Transverse colon (tissue), 4 donors: ENCODE measurements at places on chromosomes 7 and 10. TPM values are rescaled to one million over a fixed set of nuclear protein-coding genes. Genes with fewer than 3 reads are reported as not detected.

DNA sequence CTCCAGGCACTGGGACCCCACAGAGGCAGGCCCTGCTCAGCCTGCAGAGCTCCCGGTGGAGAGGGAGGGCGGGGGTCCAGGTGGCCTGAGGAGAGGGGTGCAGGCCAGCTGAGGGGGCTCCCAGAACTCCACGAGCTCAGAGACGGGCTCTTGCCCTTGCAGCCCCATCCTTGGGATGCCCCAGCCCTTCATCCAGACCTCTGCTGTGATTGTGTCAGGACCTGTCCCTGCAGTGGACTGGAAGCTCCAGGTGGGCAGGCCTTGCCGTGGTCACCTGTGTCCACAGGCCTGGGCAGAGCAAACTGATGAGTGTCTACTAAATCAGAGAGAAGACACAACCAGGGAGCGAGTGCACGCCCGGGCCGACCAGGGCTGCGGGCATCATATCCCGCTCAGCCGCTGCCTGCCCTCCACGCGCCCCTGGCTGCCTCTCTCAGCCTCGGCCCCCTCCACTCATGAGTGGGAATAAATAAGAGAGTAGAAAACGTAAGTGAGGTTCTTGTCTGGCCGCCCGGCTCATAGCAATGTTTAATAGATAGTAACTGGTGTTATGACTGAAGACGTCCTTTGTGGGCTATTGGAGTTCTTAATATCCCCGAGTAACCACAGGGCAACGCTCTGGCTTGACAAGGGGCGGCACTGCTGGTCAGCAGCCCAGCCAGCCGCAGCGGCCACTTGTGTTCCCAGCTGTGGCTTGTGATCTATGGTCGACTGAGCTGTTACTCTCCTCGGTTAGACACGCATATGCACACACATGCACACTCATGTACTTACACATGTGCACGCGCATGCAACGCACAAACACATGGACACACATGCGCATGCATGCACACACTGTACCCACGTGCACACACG, 105.6 kb downstream of the LHPP start:
- no peaks in the 10 kb centered on the region for H3K27me3 ChIP-seq
- no peak overlapping the region for H3K27ac ChIP-seq
- DNase-seq: no peak
- H3K4me3 ChIP-seq: no peak overlapping the region

DNA sequence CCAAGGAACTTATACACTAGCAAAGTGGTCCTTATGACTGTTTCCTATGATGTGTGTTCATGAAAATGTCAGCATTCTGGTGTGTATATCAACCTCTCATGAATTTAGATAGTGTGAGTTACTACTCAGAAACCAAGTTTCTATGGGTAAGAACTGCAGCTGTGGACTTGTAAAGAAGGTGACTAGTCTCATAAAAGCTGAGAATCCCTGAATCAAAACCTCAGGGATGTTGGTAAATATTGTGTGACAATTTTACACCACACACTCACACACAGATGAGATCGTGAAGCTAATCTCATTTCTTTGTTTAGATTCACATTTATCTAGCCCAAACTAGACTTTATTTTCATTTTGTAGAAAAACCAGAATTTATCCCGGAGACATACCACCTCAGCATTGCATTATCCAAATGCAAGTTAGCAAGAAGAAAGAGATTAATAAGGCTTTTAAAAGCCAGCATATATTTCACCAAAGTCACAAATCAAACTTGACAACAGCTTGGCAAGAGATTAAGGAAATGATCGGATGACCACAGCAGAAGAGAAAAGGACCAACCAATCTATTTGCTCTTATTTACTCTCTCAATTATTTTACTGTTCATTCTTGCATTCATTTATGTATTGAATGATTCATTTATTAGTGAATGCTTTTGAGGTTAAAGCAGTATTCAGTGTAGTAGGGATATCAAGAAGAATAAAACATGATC, 92.9 kb downstream of the PLXDC2 start:
- no peak for DNase-seq
- H3K27ac ChIP-seq: no peak overlapping the region
- no peaks in the 10 kb centered on the region for H3K27me3 ChIP-seq
- no peaks in the 10 kb centered on the region for H3K36me3 ChIP-seq
- no peaks in the 10 kb centered on the region for H3K4me1 ChIP-seq

DNA sequence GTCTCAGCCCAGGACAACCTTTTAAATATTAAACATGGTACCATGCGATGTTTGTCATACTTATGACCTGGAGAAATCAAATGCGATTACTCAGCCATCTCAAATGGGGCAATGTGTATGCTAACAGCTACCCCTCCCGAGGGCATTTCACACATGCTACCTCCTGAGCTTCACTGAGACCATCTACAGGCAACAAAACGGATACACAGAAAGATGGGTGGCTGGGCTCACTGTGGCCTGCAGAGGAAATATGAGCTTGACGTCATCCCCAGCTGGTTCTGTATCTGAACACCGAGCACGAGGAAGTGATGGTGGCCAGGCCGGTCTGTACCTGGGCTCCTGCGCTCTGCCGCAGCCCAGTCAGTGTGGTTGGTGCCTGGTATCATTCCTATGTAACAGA, 374.3 kb downstream of the RPS24 start:
- H3K4me1 ChIP-seq: peaks cover 12% of the 10 kb centered on the region
- H3K27ac ChIP-seq: no peak overlapping the region
- H3K27me3 ChIP-seq: no peaks in the 10 kb centered on the region
- H3K4me3 ChIP-seq: no peak overlapping the region
- no peak for DNase-seq

DNA sequence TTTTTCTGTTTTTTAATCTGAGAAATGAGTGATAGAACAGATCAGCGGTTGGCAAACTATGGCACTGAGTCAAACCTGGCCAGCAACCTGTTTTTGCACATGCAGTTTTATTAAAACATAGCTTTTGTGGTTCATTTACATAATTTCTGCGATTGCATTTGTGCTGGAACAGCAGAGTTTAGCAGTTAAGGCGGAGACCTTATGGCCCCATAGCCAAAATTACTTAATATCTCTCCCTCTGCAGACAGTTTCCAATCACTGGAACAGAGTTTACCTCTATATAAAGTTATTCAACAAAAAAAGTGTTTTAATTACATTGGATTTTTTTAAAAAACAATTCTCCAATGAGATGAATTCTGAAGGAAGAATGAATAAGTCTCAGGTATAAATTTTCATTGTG, 212.1 kb downstream of the DGKB start:
- H3K4me1 ChIP-seq: no peaks in the 10 kb centered on the region
- no peak overlapping the region for H3K4me3 ChIP-seq
- H3K27ac ChIP-seq: no peak overlapping the region
- H3K27me3 ChIP-seq: no peaks in the 10 kb centered on the region
- H3K36me3 ChIP-seq: no peaks in the 10 kb centered on the region

DNA sequence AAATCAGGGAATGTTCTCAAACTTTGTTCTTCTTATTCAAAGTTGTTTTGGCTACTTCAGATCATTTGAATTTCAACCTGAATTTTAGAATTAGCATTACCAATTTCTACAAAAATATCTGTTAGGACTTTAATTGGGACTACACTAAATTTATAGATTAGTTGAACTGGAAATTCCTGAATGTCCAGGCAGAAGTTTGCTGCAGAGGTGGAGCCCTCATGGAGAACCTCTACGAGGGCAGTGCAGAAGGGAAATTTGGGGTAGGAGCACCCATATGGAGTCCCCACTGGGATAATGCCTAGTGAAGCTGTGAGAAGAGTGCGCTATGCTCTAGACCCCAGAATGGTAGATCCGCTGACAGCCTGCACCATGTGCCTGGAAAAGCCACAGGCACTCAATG, 22.8 kb upstream of the AGMO start:
- H3K4me1 ChIP-seq: no peaks in the 10 kb centered on the region
- H3K4me3 ChIP-seq: no peak overlapping the region
- no peak overlapping the region for H3K27ac ChIP-seq
- no peaks in the 10 kb centered on the region for H3K27me3 ChIP-seq
- no peak for DNase-seq

GRCh38 chr10:129645487-129645886, 178.4 kb downstream of the MGMT start:
- no peaks in the 10 kb centered on the region for H3K4me1 ChIP-seq
- no peak overlapping the region for H3K4me3 ChIP-seq
- no peak for DNase-seq
- no peaks in the 10 kb centered on the region for H3K36me3 ChIP-seq

DNA sequence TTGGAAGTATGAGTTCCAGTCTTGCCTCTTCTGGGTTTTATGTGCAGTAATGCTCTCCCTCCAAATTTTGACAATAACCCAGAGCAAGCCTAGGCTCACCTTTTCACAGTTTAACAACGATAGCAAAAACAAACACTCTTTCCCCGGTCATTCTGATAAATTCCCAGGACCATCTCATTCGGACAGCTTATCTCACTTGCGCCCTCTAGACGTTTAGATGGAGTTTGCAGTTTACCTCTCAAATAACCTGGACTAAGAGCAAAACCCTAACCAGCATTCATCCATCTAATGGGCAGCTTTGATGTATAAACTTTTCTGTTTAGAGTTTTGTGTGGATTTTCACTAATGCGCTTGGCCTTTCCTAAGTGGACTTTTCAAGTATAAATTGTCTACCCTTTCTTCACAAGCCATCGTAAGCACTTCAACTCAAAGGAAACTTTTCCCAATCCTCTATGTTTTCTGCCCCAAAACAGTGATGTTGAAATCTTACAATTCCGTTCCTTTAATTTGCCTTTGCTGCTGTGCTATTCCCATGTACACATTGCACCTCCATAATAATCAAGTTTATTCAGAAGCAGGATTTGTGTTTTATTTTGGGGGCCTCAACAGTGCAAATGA, 114.9 kb downstream of the HDAC9 start:
- no peaks in the 10 kb centered on the region for H3K4me1 ChIP-seq
- no peak for DNase-seq
- no peaks in the 10 kb centered on the region for H3K36me3 ChIP-seq
- no peaks in the 10 kb centered on the region for H3K27me3 ChIP-seq
- H3K27ac ChIP-seq: no peak overlapping the region
- H3K4me3 ChIP-seq: no peak overlapping the region

DNA sequence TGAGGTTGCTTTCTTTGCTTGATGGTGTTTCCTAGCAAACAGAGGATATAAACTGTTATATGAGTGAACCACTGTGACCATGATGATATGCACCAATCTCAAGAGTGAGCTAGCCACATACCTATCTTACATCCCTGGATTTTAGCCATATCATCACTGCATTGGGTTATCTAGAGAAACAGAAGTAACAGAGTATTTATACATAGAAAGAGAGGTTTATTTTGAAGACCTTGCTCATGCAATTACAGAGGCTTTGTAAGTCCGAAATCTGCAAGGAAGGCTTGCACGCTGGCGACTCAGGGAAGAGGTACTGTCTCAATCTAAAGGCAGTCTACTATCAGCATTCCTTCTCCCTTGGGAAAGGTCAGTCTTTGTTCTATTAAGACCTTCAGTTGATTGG, 11.8 kb upstream of the PON2 start:
- H3K36me3 ChIP-seq: no peaks in the 10 kb centered on the region
- no peaks in the 10 kb centered on the region for H3K4me1 ChIP-seq
- no peak overlapping the region for H3K4me3 ChIP-seq
- no peaks in the 10 kb centered on the region for H3K27me3 ChIP-seq
- no peak overlapping the region for H3K27ac ChIP-seq
- no peak for DNase-seq

GRCh38 chr7:140525743-140526142, 46.4 kb upstream of the MKRN1 start:
- H3K27ac ChIP-seq: no peak overlapping the region
- peaks cover 7% of the 10 kb centered on the region for H3K4me1 ChIP-seq

The RET gene
- 1.6 TPM for total RNA-seq

DNA sequence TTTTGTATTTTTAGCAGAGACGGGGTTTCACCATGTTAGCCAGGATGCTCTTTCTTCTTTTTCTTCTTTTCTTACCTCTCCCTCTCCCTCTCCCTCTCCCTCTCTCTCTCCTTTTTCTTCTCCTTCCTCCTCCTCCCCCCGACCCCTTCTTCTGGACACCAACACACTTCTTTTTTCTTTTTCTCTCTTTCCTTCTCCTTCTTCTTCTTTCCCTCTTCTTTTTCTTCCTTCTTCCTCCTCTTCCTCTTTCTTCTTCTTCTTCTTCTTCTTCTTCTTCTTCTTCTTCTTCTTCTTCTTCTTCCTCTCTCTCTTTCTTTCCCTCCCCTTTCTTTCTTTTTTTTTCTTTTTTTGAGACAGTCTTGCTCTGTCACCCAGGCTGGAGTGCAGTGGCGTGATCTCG, 14.0 kb downstream of the MMD2 start:
- no peak overlapping the region for H3K27ac ChIP-seq
- no peak for DNase-seq
- H3K4me1 ChIP-seq: no peaks in the 10 kb centered on the region
- H3K36me3 ChIP-seq: no peaks in the 10 kb centered on the region

DNA sequence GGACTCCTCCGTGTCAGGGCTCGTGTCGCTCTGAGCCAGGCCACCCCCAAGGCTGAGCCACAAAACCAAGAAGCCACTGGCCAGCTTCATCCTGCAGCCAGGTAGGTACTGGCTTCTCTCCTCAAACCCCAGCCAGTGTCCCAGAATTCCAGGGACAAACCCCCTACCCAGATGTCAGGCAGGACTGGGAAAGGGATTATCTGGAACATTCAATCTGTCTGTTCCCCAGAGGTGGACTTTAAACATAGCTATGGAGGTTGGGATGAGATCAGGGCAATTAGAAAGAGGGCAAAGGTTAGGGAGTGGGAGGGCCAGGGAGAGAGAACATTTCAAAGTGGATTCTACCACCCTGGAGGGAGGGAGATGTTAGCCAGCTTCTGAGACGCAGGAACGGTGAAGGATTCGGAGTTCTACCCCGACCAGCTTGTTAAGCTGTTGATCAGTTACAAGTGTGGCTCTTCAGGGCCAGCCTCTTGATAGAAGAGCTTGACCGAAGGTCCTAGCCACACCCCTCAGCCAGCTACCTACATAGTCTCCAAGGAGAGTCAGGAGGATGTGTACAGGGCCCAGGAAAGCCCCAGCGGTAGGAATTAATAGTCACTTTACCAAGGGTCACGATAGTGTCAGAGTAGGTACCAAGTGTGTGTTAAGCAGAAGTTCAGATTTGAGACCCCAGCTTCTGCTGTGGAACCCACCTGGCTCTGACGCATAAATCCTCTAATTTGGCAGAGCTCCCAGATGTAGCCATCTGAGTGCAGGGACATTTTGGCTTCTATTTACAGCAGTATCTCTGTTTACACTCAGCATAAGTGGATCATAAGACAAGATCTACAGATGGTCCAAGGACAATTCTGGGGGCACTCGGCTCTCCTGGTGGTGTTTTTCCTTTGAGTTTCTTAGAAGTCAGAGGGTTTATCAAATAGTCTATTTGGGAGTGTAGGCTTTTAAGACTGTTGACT, at the start of gene PLA2G12B:
TSS of gene PLA2G12B (minus strand) at position 211 of the 959 bp plus-strand sequence. CDS start at position 90, 121 bp downstream.
- H3K36me3 ChIP-seq: no peaks in the 10 kb centered on the region
- H3K27ac ChIP-seq: peak within 1 kb of the TSS; percentile 62
- H3K27me3 ChIP-seq: no peaks in the 10 kb centered on the region
